ENCODE measurements at places on chromosomes 1 and 21.

DNA sequence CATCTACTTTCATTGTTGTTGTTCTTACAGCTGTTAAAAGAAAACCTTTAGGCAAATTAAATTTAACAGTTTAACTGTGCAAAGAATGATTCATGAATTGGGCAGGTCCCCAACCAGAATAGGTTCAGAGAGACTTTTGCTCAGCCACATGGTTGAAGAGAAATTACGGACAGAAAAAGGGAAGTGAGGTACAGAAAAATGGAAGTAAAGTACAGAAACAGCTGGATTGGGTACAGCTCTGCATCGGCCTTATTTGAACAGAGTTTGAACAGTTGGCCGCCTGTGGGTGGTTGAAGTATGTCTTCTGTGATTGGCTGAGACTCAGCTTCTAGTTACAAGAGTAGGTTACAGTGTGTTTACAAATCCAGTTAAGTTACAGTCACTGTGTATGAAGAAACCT is 210.1 kb downstream of the FGGY start:
- DNase-seq = no peak

DNA sequence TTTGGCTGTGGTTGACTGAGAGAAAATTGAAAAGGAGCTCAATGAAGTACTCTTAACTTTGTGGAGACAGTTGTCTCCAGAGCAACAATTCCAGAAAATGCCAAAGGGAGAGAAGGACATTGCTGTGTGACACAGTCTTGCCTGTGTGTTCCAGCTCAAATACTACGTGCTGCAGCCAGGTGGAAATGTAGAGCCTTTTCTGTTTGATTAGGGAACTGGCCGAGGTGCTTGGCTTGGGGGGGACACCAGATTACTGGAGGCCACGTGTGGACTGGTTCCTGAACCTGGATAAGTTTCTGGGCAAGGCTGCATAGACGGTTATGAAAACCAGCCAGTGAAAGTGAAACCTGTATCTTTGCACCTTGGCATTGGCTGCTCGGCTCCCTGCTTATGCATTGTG is 217.9 kb downstream of the CTH start:
- DNase-seq = no peak

GRCh38 chr1:109300650-109301151 is 6.1 kb downstream of the MYBPHL start:
- peak; percentile 46 for DNase-seq

DNA sequence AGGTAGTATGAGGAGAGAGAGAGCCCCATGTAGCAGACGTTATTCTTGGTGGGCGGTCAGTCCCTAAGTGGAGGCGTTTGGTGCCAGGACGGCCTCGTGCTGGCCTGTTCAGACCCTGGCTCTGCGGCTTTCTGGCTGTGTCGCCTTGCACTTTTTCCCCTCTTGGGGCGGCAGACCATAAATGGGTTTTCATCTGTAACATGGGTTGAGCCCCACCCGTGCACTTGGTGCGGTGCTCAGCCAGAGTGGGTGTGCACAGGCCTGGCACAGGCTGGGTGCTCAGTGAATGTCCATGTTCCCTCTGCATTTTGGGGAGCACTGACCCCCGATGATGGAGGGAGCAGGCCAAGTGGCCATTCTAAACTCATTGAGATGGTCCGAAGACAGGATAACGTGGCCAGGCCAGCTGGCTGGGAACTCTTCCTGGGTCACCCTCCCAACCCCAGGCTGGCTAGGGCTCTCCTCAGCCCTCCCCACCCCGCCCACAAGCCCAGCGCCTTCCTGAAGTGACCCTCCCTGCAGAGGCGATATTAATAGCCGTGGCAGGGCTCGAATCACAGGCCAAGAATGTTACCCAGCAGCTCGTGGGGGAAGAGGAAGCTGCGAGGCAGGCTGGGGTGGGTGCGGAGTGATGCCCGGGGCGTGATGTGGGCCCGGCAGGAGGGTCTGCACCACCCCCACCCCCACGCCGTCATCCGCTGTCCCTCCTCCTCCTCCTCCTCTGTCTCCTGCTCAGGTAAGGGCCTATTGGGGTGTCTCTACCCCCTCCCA is 78.5 kb downstream of the ARHGEF10L start:
- DNase-seq = no peak

GRCh38 chr1:239123260-239123659 is 263.1 kb upstream of the CHRM3 start:
- DNase-seq = no peak

GRCh38 chr1:43664369-43664768 is 14.4 kb downstream of the KDM4A start:
- no peak for DNase-seq

DNA sequence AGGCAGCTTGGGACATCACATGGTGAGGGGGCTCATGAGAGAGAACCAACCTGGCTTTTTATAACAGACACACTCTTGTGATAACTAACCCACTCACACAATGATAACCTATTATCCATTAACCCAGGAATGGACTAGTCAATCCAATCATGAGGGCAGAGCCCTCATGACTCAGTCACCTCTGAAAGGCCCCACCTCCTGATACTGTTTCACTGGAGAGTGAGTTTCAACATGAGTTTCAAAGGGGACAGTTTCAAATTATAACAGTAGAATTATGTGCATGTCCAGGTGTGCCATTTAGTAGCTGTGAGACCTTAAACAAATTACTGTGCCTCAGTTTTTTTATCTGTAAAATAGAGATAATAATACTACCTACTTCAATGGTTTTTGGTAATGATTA is 47.6 kb upstream of the PPP2R5A start:
- DNase-seq = no peak

DNA sequence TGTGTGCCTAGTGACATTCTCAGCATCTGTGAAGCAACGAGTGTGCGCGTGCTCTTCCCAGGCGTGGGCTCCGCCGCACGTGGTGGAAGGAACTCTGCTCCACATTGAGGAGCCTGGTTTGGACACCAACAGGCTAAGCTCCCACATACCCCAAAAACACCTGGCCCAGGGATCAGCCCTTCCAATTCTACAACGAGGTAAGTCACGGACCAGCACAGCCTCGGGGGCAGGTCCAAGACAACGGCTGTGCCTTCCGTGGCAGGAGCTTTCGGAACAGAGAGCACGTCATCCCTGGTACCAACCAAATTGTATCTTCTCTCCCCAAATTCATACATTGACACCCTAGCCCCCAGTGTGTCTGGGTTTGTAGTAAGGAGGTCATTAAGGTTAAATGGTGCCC is 27.2 kb upstream of the PDE9A start:
- no peak for DNase-seq

GRCh38 chr1:42385283-42385682 is 4.7 kb downstream of the RIMKLA start:
- no peak for DNase-seq

GRCh38 chr1:37449936-37450335 is 24.4 kb upstream of the ZC3H12A start:
- no peak for DNase-seq

- no peak for DNase-seq
Observed at GRCh38 chr1:230153641-230154296, 86.7 kb downstream of the GALNT2 start.

DNA sequence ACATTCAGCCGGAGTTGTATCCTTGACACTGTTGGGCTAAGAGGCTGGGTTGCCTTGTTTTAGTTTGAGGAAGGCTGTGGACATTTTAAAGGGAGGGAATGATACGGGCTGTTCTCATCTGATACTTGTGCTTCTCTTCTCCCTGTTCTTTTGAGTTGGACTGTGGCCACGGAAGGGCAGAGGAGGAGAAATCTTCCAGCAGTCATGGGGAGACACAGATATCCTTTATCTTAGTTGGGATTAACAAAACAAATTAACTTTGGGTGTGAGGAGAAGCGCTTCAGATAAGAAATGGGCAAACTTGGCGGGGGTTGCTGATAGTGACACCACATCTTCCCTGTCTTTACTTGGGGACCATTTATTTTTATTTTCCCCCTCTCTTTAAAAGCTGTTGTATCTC is 138.8 kb downstream of the ROR1 start:
- DNase-seq = no peak

GRCh38 chr1:55329091-55329490 is 113.9 kb upstream of the USP24 start:
- no peak for DNase-seq
